ENCODE measurements at places on chromosomes 1 and 21.
A peak's percentile ranks its signal among the peaks of the same experiment; 100 is the strongest.

DNA sequence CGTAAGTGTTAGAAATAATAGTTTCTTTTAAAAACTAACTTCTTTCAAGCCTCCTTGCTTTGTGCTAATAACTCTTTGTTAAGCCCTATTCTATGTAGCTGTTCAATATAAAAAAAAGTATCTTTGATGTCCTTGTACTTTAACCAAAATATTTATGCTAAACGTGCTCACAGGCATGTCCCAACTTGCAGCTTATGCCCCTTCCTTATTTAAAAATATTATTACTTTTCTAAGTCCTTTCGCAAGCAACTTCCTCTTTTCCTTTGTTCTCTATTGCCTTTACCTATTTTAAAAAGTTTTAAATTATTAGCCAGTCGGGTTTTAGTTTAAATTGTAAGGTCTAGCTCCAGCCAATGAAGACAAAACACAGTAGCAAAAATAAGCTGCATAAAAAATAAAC, 43.4 kb upstream of the NBPF3 start:
- DNase-seq: no peak

GRCh38 chr1:24321126-24321525, 2.0 kb downstream of the GRHL3 start:
- no peak for DNase-seq

DNA sequence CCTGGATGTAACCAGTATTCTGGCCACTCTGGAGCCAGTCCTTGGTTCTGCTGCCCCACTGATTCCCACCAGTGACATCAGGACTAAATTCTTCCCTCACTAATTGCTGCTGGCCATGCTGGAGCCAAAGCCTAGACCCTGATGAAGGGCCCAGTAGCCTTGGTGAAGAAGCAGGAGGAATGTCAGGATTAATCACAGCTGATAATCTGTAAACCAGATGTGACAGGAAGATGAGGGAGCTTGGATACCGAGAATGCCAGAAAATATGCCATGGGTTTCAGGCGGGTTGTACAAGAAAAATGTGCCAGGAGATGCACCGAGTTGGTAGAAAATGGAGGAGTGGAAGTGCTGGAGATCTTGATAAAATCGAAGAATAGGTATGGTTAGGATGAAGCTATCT, 119.0 kb upstream of the PPP2R5A start:
- DNase-seq: no peak

GRCh38 chr1:79198832-79199231, 192.3 kb upstream of the ADGRL4 start:
- no peak for DNase-seq

GRCh38 chr1:31155216-31155806, 84.4 kb downstream of the NKAIN1 start:
- peak; percentile 64 for DNase-seq

DNA sequence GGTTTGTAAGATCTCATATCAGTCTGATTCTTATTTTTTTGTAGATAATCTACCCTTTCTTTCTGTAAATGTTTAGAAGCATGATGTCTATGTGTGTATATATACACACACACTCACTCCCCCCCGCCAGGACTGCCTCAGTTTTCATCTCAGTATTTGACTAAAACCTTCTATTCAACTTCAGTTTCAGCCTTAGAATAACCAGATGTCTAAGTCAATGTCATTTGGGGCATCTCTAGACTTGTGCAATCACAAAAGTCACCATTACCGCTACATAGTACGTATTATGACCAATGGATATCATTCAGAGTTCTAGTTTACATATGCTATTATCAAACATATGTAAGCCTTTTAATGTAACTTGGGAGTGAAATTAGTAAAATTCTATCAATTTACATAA, 53.3 kb upstream of the BOLA1 start:
- peak; percentile 7 for DNase-seq

- no peak for DNase-seq
Observed at GRCh38 chr1:2337081-2337480, 54.3 kb downstream of the MORN1 start.

DNA sequence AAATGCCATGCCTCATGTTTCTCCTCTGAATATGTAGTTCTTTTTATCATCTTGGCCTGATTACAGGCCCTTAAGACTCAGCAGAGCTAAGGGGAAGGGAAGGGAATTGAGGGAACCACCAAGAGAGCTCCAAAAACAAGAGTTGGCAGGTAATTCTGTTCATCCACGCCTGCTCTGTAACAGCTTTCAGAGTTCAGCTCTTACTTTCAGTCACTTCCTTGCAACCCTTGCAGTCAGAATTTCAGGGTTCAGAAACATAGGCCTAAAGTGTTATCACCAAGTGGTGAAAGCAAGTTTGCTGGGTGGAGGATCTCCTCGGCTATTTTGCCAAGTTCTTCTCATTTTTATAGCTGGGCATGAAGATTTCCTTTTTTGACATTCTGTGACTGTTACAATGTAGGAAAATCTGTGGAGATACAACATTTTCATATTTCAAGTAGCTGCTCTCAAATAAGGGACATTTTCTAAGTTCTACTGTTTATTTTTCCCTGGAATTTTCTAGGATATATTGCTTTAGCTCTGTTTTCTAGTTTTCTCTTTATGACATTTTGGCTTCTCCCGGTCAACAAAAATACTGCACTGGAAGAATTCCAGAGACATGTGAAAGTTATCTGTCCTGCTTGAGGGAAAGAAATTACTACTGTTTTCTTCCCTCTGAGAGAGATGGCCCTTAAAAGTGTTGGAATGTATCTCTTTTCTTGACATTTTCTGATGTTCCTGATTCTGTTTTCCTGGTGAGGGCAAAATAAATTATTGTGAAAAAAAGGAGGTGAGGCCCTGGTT, 251.8 kb upstream of the ST6GALNAC5 start:
- no peak for DNase-seq

GRCh38 chr1:64082459-64082858, 121.0 kb upstream of the UBE2U start:
- no peak for DNase-seq

DNA sequence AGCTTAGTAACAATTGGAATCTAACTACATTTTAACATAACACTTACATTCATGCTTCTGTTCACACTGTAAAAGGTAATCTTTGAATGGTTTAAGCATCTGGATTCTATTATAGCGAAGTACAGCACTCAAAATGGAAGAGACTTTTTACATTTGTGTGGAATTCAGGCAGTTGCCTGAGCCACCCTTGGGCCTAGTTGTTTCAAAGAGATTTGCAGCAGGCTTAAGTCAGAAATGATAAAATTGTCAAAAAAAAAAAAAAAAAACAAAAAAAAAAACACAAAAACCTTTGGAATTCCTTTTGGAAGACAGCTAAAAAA, 199.9 kb downstream of the LYPLAL1 start:
- DNase-seq: no peak

- no peak for DNase-seq
Observed at GRCh38 chr1:209406595-209406994, 176.9 kb upstream of the CAMK1G start.

DNA sequence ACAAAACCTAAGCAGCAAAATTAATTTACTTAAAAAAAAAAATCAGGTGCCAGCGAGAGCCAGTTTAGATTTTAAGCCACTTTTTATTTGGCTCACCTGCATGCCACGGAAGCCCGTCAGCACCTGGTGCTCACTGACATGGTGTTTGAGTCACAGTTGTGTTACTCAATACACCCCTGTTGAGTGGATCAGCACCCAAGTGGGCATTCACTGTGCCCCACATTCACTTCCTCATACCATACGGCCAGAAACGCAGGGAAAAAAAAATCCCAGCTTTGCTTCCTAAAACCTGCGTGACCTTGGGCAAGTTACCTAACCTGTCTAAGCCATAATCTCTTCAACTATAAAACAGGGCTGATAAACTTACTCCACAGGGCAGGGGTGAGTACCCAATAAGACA, 42.8 kb upstream of the SIM2 start:
- no peak for DNase-seq

DNA sequence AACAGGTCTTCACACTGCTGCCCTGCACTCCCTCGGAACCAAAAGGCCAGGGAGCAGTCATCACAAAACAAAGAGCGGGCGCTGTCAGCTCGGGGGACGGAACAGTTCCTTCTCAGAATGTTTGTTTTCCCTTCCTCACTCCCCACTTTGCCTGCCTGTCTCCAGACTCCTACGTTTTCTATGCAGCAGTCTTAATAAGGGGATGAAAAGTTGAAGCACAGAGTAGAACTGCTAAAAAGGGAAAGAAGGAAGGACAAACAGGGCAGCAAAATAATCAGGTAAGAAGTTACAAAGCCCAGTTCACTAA, 738 bp upstream of the GPR161 start:
- no peak for DNase-seq

DNA sequence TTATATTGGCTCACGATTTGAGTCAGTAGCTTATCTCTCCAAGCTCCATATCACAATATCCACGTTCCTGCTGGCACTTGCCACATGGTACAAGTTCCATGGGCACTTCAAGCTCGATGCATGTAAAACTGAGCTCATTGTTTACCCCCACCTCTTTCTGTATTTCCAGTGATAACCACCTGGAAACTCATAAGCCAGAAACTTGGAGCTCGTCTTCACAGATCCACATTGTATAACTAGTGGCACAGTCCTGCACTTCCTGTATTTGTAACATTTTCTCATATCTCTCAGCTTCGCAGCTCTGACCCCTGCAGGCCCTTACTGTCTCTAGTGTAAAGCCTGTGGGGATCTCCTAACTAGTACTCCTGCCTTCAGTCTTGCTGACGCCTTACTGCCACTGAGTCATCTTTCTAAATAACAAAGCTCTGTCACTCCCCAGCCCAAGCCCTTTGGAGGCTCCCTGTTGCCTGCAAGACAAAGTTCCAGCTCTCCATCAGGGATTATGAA, 6.5 kb upstream of the C2CD4D start:
- DNase-seq: no peak

DNA sequence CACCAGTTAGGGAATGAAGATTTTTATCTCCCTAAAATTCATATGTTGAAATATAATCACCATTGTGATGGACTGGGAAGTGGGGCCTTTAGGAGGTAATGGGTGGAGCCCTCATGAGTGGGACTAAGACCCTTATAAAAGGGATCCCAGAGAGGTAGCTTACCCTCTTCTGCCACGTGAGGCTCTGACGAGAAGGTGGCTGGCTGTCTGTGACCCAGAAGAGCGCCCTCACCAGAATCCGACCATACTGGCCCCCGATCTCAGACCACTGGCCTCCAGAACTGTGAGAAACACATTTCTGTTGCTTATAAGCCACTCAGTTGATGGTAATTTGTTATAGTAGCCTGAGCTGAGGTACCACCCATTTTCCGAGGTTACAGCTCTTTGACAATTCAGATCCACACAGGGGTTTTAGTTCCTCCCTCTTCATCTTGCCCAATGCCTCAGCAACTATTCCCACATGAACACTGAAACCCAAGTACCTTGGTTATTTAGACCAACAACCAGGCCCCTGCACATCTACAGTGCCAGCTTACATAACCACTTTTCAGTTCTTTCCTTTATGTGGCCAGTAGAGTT, 27.6 kb upstream of the HUNK start:
- DNase-seq: no peak

GRCh38 chr1:65343286-65343685, 33.9 kb downstream of the DNAJC6 start:
- no peak for DNase-seq

- no peak for DNase-seq
Observed at GRCh38 chr1:4005431-4005830, 105.4 kb upstream of the C1orf174 start.

DNA sequence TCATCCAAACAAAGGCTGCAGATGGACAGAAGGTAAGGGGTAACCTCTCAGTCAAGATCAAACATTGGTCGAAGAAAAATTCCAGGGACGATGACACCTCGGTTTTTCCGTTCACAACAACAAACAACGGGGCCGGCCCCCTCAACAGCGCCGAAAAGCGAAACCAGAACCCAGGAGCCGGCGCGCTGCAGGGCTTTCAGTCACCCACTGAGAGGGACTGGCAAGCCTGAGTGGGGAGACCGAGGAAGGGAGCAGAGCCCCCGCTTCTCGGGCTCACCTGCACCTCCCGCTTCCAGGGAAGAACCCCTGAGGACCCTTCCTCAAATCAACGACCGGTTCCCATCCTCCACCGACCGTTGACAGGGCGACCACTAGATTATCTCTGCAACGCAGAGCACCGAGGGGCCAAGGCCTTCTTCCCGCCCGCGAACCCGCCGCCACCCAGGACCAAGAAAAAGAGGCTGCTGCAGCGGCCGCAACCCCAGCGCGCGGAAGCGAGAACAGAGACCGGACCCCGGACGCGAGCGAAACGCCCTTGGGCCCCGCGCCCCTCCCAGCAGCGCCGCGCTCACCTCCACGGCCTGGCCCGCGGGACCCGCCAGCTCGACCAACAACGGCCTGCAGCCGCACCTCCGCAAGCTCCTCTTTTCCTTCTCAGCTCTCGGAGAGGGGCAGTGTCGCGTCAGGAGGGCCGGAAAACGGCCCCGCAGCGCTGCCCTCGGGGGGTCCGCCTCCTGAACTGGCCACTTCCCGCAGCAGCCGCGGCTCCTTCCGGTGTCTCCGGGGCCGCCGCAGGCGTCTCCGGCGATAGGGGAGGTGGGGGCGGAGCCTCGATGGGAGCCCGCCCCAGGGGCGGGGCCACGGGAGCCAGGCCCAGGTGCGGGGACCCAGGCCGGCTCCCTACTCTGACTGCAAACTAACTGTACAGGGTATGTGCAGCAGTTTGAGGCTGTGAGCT, at the start of gene USP33:
USP33 (minus strand) TSS at position 782 of the 958 bp plus-strand sequence. CDS start 18,155 bp downstream, outside the sequence.
- DNase-seq: peak; percentile 93

- DNase-seq: no peak
Observed at GRCh38 chr1:47950471-47950870, 46.7 kb downstream of the TRABD2B start.

GRCh38 chr1:54270543-54270942, 70.6 kb downstream of the MRPL37 start:
- DNase-seq: no peak

GRCh38 chr1:3389093-3389833, 65.2 kb upstream of the ARHGEF16 start:
- no peak for DNase-seq

- no peak for DNase-seq
Observed at GRCh38 chr1:165284454-165284853, 72.1 kb downstream of the LMX1A start.
